ENCODE measurements at places on chromosomes 5 and 9. TPM values are rescaled to one million over a fixed set of nuclear protein-coding genes. Genes with fewer than 3 reads are reported as not detected.

GRCh38 chr9:87180841-87181240, 233.5 kb upstream of the GAS1 start:
- no peak for DNase-seq

The AFAP1L1 gene
- total RNA-seq = 19.0 TPM

- DNase-seq = no peak
These were observed 8.6 kb downstream of the PDCD1LG2 start for GRCh38 chr9:5518937-5519319.

The SLC1A3 gene
- total RNA-seq = 8.3 TPM

- DNase-seq = no peak
These were observed 200.8 kb upstream of the ST8SIA4 start for GRCh38 chr5:101103874-101104273.

GRCh38 chr9:34741628-34742027, 31.7 kb upstream of the CCL21 start:
- no peak for DNase-seq

The FCN2 gene
- not detected for total RNA-seq

The DCTN4 gene
- 64.7 TPM for total RNA-seq

GRCh38 chr5:145247745-145248040, 587.4 kb downstream of the PRELID2 start:
- DNase-seq = no peak

GRCh38 chr9:115944166-115944948, 209.2 kb upstream of the PAPPA start:
- peak; percentile 98 for DNase-seq
